ENCODE measurements at places on chromosomes 3 and 15.

DNA sequence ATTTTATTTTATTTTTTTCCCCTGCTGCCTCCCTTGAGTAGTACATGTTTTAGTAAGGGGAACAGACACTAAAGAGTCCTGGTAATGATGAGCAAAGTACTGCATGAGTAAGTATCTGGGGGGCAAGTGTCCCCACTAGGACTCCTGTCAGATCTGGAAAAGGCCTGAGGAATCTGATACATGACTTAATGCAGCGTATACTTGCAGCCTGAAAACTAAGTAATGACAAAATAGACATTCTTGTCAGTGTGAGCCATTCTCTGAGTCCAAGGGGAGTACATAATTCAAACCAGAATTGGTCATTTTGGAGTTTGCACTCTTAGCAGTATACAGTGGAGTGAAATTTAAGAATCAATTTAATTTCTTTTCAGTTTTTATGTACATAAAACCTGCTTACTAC, 27.5 kb downstream of the NXPE3 start:
- DNase-seq, result no peak

DNA sequence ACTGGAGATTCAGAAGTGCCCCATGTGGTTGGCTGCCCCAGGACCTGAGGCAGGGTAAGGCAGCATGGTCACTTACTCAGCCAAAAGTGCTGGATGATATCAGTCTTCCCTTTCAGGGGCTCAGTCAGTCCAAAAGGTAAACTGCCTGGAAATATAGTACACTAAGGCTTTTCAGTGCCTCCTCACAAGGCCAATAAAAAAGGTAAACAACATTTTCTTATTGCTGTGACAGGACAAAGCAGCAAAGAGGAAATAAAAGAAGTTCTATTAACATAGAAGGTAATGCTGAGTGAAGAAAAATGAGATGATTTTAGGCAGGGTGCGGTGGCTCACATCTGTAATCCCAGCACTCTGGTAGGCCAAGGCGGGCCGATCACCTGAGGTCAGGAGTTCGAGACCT, 66.5 kb upstream of the CDAN1 start:
- no peak for DNase-seq

DNA sequence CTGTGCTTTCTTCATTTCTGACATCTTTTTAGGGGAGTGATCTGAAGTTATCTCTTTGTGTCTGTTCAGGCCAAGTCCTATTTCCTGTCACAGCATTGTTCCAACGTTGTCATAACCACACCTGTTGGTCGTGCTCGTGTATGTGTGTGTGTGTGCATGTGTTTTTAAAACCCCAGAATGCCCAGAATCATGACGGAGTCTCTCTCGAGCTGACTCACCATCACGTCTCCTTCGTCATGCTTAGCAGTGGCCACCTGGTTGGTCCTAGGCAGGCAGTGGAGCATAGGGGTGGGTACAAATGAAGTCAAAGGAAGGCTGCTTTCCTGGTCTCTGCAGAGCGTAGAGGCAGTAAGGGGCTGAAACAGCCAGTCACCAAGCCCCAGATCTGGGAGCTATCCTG, 126.8 kb upstream of the ABHD17C start:
- DNase-seq, result no peak

DNA sequence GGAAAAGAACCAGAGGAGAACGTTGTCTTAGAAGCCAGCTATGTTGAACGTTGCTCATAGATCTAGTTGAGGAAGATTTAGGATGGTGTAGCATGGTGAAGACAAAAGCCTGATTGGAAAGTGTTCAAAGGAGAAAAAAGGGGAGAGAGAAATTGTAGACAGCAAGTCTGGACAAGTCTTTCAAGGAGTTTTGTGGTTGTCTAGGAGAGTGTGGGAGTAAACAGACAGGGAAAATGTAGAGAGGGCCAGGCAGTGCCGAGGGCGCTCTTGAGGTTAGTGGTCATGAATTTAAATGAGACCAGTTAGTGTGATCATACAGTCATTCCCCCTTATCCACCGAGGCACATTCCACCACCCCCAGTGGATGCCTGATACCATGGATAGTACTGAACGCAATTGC, 167.5 kb upstream of the IL12A start:
- DNase-seq, result no peak
